ENCODE measurements at places on chromosomes 6 and 20.

- DNase-seq = no peak
Measured at GRCh38 chr6:81589465-81590313, 162.8 kb downstream of the TENT5A start.

DNA sequence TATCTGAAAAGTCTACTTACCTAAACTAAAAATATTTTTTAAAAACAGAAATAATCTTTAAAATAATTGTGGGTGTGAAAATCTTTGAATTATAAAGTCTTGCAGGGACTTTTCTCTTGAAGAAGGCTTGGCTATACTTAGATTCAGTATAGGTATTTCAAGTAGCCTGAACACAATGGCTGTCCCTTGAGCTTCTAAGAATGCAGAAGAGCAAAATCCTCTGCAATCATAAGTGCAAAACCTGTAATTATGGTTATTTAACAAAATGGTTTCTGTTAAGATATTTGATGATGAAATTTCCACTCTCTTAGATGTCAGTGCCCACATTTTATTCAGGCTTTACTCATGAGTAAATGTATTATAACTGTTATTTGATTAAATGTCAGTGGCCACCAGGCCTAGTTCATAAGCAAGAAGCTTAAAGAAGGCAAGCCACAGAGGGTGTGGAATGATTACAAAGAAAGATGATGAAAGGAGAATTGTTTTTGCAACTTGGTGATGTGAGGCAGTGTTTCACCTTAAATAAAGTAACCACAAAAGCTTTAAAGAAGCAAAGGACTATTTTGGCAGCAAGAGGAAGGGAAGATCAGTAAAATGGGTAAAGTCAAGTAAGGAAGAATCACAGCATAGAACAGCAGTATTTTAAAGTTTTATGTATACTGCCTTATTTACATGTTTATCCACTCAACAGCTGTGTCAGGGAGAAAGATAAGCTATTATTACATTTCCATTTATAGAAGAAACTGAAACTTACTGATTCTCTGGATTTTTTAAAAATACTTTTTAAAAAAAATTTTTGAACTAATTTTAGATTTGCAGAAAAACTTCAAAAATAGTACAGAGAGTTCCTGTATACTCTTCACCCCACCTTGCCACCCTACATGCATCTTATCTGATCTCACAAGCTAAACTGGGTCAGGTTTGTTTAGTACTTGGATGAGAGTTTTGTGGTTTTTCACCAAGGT, 351.2 kb upstream of the RUNX2 start:
- peak; percentile 65 for DNase-seq

DNA sequence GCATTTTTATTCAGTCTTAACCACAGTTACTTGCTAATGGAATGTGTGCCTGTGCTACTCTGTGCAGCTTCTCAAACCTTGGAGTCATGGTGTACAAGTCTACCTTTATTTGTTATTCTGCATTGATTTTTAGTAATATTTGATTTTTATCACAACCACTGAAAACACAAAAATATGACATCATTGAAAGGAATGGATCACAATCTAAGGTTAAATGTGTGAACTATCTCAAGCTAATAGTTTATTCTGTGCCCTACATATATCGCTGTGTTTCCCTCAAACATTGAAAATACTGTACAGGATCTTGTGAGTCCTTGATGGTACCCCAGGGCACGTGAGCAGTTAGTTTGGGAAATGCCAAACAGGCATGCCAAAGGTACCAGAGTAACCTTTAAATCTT, 573.4 kb downstream of the FRK start:
- no peak for DNase-seq

- no peak for DNase-seq
Measured at GRCh38 chr6:135866445-135867123, 15.1 kb downstream of the PDE7B start.

Data from fibroblast of lung (primary cell).